ENCODE measurements at places on chromosomes 5 and 9.

- DNase-seq = no peak
Observed at GRCh38 chr5:11126844-11127243, 365.8 kb upstream of the DAP start.

DNA sequence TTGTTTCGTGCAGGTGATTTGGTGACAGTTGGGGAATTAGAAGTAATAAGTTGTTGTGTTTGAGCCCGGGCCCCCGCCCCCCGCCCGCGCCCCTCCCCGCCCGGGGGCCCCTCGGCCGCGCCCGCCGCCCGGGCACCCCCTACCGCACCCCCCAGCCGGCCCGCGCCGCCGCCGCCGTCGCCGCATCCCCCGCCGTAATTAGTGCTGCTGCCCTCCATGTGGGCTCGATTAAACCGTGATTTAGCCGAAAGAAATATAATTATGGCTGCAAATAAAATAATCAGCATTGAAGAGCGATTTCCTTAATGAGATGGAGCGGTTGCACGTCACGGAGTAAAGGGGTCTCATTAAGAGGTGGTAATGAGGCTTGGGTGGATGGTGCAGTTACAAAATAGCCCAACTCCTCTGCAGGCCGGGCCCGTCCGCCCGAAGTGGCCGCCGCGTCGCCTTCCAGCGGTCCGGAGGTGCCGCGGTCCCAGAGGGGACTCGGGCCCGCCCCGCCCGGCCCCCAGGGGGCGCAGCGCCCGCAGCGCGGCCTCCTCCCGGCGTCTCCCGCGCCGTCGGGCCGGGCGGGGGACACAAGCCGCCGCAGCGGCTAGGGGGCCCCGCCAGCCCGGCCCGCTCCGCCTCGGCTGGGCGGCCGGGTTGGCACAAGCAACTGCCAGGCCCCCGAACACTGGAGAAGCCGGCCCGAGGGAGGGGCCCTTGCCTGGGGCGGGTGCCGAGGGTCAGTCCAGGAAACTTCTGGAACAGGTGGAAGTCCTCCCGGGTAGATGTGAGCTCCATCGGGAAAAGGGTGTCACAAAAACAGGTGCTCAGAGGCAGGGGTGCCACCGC, 6.9 kb upstream of the OTP start:
- no peak for DNase-seq

- DNase-seq = no peak
Observed at GRCh38 chr5:41707853-41708603, 162.2 kb downstream of the OXCT1 start.

DNA sequence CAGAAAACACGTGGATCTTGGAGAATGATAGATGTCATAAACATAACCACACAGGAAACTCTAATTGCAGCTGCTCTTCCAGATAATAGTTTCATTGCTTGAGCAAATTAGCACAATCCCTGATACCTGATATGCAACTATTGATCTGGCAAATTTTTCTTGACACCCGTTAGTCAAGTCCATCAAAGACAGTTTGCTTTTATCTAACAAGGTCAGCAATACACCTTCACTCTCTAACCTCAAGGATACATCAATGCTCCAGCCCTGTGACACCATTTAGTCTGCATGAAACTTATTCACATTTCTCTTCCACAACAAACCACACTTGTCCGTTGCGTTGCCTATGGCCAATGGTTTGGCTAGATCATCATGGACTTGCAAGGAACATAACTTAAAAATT, 16.6 kb downstream of the UGT3A1 start:
- DNase-seq = no peak

DNA sequence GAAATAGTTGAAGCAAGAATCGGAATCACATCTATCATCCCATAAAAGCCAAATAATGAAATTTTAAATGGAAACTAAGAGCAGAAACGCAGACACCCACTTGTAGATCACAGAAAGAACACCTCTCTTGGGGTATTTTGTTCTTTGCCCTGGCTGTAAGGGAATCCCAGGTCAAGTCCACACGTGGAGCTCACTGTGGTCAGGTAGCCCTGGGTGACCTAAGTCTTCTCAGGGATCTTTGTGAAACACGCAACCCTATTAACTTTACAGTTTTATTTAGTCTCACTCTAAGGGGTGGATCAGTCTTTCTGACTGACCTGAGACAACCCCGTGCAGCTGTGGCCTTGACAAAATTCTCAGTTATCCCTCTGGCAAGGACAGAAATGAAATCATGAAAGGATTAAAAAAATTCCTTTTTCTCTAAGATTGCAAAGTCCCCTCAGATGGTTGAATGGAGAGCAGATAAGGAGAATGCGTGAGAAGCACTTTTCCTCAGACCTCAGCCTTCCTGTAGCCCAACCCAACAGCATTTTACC, 111.6 kb downstream of the NREP start:
- no peak for DNase-seq
